ENCODE measurements at places on chromosomes 6 and 20.

DNA sequence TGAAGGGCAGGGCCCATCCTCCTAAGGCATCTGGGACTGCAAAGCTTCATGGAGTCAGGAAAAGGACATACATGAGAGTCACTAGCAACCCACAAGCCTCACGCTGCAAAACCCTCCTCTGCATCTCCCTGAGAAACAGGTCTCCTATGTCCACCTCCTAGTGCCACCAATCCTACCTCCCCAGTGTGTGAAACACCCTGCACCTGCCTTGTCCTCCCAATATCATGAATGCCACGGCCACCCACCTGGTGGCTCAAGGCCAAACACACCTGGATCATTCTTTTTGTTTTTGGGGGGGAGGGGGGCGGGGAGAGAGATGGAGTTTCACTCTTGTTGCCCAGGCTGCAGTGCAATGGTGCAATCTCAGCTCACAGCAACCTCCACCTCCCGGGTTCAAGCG is 90.5 kb downstream of the ZMYND8 start:
- no peak for DNase-seq

- DNase-seq, result no peak
These were observed 132.7 kb upstream of the TMEM170B start for GRCh38 chr6:11404838-11405237.

DNA sequence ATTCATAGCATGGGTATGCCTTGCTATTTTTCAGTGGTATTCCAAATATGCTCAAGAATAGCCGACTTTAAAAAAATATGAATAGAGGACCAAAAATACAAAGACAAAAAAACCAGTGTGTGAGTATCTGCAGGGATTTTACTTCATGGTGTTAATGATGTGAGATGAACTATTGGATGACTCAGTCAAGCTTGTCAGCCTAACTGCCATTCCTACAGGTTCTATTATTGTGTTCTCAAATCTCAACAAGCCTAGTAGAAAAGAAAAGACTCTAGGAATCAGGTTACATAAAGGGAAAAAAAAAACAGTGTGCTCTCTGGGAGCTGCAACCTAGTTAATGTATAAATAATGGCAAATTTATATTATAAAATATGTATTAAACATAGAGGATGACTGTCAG is 588.4 kb upstream of the BTBD3 start:
- DNase-seq, result no peak

DNA sequence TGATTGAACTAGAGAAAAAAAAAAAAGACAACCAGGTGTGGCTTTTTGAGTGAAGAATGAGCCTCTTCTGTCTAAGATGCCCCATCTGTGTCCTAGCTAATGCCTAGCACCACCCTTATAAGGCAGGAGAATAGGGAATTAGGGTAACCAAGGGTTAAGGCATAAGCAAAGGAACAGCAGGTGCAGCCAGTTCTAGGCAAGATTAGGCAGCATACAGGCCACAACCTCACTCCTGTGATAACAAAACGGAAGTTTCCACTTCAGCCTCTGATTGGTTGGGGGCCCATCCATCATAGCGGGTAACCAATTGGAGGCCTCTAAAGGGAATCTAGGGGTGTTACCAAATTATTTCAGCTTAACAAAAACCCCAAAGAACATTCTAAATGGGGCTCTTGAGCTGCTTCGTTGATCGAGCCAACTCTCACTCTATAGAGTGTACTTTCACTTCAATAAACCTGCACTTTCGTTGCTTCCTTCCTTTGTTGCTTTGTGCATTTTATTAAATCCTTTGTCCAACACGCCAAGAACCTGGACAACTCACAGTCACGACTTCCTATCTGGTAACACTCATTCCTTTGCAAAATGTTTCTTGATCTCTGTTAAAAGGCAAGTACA is 61.9 kb upstream of the TAGAP start:
- peak; percentile 60 for DNase-seq

- DNase-seq, result no peak
These were observed 131.1 kb downstream of the OPRM1 start for GRCh38 chr6:154170106-154170505.

DNA sequence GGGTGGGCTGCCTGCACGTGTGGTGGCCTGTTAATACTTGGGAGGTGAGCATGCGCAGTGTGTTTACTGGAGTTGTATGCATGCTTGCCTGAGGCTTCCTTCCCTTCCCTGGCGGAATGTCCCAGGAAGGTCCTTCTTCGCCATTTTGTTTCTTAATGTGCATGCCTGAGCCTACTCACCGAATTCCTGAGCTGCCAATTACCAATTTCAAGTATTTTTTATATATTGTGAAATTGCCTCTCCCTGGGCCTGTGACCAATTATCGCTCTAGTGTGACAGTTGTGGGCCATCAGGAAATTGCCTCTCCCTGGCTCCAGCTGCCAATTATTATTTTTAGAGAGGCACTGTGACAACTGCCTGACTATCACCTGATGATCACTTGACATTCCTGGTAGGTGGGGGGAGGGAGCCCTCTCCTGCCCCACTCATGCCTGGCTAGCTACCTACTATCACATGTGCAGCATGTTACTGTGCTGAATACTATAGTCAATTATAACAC is 70.0 kb downstream of the FAM50B start:
- peak; percentile 54 for DNase-seq

- no peak for DNase-seq
These were observed 10.7 kb downstream of the SOD2 start for GRCh38 chr6:159682295-159682694.

- no peak for DNase-seq
These were observed 6.0 kb downstream of the PARD6B start for GRCh38 chr20:50737352-50737751.

GRCh38 chr6:85343428-85343827 is 106.5 kb upstream of the NT5E start:
- DNase-seq, result no peak

DNA sequence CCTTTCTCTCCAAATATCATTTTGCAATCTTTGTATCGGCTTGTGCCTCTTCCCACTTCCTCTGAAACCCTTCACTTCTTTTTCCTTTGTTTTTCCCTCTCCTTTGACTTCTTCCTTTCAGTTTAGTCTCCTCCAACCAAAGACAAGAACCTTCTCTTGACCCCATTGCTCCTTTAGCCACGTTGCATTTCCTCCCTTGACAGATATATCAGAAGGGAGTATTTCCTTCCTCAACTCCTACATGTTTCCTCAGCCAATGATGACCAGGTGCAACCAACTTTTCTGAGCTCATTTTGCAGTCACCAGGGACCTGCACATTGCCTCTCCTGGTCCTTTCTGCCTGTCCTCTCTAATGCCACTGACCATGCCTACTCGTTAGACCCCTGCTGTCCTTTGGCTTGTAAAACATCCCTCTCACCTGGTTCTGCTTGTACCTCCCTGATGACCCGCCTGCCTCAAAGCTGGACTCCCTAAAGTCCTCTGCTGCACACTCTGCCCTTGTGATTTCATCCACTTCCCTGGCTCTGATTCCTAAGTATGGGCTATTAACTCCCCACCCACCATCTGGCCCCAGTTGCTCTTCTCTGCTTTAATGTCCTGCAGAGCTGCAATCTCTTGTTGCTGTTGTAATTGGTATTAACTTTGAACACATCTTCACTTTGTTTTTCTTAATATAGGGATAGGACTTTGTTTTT is 27.4 kb downstream of the SLC22A16 start:
- no peak for DNase-seq

- DNase-seq, result peak; percentile 97
These were observed 116.3 kb downstream of the OR2B2 start for GRCh38 chr6:27795697-27796494.

GRCh38 chr6:156538875-156539660 is 238.1 kb upstream of the ARID1B start:
- DNase-seq, result no peak

GRCh38 chr6:114407426-114408035 is 64.7 kb upstream of the HS3ST5 start:
- DNase-seq, result no peak

DNA sequence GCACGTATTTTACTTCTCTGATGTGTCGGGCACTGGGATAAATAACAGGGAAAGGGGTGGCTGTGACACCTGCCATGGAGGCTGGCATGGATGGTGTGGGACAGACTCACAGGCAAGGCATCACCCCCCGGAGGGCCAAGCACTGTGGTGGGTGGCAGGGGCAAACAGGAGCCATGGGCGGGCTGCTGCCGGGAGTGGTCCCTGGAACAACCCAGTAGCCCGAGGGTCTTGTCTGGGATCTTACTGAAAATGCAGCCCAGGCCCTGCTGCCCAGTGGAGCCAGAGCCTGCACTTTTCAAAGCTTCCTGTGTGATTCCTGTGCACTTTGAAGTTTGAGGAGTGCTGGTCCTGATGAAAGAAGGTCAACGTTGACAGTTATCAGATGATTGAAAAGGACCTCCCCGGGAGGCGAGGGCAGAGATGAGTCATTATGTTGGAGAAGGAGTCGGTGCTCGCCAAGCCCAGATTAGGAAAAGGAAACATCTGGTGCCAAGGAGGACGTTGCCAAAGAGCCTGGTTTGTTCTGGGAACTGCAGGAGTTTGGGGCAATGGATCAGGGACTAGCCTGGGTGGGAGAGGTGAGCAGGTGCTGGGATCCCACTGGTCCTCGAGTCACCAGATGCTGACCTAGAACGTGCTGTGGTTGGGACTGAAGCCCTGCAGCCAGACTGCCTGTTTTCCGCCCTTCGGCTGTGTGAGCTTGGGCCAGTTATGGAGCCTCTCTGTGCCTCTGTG is 130.0 kb upstream of the GGTLC1 start:
- DNase-seq, result peak; percentile 62

- DNase-seq, result no peak
These were observed 1144.8 kb downstream of the EPHA7 start for GRCh38 chr6:92274588-92274987.

DNA sequence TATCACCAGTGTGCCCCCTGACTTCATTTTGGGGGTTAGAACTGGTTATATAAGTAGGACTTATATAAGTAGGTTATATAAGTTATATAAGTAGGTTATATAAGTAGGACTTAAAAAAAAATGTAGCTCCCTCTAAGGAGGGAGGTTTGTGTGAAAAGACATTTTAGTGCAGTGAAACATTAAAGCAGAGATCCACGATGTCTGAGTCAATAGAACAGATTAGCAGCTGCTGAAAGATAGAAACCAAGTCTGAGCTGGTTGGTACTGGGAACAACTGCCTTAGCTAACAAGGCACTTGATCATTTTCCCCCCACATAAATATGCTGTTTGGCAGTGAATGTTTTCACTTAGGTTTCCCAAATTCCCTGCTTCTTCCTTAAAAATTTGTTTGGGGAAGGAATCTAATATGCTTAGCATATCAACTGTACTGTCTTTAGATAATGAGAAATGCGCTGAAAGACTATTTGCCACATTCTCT is 2.1 kb upstream of the RPS12 start:
- peak; percentile 65 for DNase-seq

- no peak for DNase-seq
These were observed 18.8 kb downstream of the REV3L start for GRCh38 chr6:111464184-111464583.

DNA sequence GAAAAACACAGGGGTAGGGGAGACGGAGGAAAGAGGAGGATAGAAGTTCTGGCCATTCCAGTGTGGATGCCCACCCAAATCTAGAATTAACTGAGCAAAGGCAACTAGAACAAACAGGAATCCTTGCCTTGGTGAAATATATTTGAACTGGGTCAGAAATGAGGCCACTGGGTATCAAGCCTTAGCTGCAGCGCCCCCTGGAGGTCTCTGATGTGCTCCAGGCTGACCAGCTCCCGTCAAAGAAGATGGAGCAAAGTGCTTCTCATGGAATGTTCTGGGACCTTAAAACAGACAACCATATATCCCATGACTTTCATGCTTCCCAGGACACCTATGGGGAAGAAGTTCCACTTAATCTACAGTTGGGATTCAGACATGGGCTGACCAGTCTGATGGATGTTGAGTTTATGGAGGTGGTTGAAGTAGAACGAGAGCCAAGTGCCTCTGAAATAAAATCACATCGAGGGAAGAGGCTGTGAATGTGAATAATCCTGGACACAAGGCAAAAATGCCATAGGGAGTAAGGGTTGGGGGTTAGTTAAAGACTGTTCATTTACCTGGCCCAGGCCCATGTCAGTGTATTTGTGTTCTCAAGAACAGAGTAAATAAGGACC is 50.4 kb downstream of the HLA-DPB1 start:
- peak; percentile 42 for DNase-seq

GRCh38 chr6:109467696-109468095 is 12.1 kb upstream of the MICAL1 start:
- DNase-seq, result no peak

DNA sequence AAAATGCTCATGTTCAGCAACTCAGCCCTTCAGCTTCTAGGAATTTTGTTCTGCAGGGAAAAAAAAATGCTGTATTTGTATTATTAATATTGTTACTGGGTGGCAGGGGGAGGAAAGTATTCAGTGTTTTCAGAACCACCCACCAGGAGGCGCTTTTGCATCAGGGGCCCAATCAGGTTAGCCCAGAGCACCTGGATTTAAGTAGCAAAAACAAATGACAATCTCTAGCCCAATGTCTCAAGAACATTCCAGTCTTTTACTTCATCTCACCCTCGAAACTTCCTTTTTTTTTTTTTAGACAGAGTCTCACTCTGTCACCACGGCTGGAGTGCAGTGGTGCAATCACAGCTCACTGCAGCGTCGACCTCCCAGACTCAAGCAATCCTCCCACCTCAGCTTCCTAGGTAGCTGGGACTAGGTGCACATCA is 635 bp upstream of the C20orf203 start:
- peak; percentile 65 for DNase-seq

GRCh38 chr20:5658912-5659345 is 91.3 kb upstream of the SHLD1 start:
- DNase-seq, result peak; percentile 97

DNA sequence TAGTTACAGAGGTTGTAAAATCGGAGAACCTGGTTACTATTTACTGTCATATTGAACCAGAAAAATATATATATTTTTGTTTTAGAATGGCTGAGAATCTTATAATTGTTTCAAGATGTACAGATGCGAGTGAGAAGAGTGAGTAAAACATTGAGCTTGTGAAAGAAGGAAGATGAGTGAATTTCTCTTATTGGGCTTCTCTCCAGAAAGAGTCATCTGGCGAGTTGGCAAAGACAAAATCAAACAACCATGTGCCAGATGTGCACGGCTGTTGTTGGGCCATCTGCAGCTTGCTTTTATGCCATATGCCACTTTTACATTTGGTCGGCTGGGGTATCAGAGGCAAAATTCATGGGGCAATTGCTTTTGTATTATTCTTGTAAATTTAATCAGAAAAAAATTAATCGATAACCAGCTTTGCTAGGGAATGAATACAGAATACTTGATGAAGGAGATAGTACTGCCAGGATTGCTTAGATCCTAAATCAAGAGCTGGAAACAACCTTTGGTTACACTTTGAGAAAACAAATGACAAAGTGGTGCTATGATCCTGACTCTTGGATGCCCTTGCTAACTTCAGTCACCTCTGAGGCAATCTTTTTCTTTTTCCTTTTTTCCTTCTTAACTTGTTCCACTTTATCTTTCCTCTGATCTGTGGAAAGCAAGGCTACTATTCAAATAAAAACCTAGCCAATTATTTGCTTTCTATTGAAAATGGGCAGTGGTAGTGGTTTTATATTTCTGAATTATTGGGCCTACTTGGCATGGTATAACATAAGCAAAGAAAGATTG is 97.1 kb upstream of the GRIK2 start:
- DNase-seq, result peak; percentile 62

- peak; percentile 4 for DNase-seq
These were observed 621.1 kb upstream of the ADGRB3 start for GRCh38 chr6:68013780-68014515.
